ENCODE measurements at places on chromosomes 16 and 17.

DNA sequence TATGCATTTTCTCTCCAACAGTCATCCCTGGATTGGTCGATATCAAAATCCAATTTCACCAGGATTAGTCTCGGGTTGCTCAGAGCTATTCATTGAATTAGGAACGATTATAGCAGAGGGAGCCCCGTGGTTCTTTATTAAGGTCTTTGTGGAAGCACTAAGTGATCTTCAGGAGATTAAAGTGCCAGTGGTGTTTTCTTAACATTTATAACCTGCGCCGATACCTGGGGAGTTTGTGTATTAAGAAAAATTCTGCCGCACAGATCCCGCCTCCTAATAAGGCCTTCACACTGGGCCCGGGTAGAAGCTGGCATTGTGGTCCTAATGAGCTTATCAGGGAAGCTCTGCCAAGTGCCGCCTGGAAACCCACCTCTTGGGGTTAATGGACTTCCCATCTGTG, 238.7 kb downstream of the RBFOX1 start:
- DNase-seq: no peak

GRCh38 chr16:64417711-64418227, 704.1 kb downstream of the CDH11 start:
- DNase-seq: peak; percentile 47

DNA sequence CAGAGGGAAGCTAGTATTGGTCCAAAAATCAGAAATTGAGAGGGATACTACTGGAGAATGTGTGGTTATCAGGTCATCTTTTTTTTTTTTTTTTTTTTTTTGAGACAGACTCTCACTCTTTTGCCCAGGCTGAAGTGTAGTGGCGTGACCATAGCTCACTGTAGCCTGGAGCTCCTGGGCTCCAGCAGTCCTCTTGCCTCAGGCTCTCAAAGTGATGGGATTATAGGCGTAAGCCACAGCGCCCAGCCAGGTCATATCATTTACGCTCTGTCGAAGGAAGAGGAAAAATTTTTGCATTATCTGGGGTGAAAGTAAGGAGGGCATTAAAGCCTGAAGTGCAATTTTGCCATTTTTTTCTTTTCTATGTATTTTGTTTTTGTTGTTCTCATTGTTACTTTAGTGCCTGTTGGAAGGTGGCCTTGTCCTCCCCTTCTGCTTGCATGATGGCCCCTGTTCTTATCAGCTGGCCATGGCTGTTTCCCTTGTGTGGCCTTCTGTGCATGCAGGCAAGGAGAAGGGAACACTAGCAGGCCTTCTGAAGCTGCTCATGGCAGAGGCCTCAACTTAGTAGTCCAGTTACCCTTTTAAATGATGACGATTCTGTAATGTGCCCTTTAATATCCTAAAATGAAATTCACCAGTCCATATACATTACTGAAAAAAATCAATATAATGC, 118.3 kb downstream of the SPECC1 start:
- no peak for DNase-seq

- DNase-seq: no peak
Observed at GRCh38 chr17:28765038-28765437, 21.2 kb downstream of the TRAF4 start.

GRCh38 chr16:87390641-87391323, 1.4 kb upstream of the MAP1LC3B start:
- DNase-seq: no peak

DNA sequence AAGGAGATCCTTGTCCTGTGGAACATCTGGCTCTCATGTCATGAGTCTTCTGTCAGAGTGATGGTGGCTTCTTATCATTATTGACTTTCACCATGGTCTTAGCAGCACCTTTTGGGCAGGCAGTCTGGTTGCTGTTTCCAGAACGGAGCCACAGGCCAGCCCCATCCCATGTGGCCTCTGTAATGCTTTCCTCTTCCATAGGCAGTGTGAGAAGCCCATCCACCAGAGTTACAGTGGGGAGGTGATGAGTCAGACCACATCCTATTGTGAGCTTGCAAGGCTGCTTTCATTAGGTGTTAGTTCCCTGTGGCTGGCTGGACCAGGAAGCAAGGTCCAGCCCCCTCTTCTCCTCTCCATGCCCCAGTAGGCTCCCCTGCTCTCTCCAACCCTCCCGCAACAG, 30.8 kb upstream of the SPACA3 start:
- no peak for DNase-seq

DNA sequence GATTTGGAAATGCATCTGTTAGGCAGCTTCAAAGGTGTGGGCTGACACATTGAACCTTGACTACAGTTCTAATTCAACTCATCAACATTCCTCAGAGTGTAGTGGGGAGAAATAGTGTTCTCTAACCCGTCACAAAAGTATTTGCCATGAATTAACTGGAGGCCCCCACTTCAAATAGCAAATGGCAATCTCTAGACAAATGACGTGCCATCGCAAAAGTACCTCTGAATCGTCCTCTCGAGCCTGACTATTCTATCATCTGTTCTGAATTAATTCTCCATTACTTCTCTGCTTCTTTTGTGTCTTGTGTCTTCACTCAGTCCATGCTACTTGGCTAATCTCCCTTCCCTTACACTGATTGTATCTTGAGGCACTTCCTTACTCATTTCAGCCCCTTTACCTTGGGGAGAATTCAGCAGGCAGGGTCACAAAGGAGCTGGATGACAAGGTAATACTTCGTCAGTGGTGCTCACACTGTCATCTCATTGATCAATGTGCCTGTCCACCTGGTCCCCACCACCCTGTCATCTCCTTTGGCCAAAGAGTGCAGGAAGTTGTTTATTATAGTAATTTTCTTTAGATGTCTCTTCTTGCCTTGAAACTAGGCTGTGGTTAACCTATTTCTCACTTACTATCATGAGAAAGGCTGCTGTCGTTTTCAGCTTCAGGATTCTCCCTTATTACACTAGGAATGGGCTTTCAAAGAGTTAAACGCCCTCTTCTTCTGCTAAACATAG, 108.4 kb downstream of the SYCE1L start:
- no peak for DNase-seq

GRCh38 chr17:622356-622755, 92.3 kb downstream of the VPS53 start:
- DNase-seq: no peak

DNA sequence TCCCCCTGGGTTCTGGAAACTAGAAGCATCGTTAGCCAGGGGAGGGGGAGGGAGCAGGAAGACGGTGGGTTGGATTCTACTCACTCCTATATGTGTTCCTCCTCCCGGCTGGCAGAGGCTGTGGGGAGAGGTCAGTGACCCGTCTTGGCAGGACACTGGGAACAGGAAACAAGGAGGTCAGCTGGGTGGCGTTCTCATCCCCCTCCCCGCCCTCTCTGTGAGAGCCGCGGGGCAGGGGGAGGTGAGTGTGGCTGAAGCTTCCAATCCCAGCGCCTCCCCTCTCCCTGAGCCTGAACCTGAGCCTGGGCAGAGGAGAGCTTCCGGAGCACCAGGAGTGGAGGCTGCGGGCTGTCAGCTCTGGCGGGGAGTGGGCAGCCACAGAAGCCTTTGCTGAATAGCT, 12.5 kb downstream of the GPRC5C start:
- DNase-seq: no peak

DNA sequence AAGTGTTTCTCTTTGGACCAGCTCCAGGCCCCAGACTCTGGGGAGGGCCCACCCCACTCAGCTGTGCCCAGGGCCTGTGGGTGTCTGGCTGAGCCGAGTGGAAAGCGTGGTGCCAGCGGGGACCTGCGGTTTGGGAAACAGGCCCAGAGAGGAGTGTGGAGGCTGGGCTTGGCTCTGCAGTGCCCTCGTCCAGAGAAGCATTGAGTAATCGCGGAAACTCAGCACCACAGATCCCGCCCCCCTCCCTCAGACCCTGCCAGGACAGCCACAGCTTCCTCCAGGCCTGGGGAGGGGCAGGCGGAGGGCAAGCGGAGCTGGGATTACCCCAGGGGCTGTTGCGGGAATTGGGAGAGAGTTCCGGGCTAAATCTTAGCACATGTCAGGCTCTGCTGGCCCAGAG, 14.6 kb upstream of the PITPNA start:
- peak; percentile 91 for DNase-seq

GRCh38 chr17:31431098-31431851, 39.8 kb downstream of the RAB11FIP4 start:
- no peak for DNase-seq

DNA sequence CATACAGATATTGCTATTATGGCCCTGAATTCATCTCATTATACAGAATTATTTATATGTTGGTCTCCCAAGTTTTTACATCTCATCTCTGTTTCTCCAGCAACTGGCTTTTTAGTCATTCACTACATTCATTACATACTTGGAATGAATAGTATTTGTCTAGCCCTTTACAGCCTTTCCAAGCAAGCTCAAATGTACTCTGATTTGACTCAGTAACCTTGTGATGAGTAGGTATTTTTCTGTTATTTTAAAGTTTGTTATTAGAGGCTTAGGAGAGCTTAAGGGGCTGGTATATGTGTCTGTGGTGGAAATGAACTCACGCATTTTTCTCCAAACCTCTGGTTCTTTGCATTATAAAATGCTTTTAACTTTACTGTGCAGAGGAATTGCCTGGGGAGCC, 224.7 kb downstream of the SNX29 start:
- DNase-seq: no peak

DNA sequence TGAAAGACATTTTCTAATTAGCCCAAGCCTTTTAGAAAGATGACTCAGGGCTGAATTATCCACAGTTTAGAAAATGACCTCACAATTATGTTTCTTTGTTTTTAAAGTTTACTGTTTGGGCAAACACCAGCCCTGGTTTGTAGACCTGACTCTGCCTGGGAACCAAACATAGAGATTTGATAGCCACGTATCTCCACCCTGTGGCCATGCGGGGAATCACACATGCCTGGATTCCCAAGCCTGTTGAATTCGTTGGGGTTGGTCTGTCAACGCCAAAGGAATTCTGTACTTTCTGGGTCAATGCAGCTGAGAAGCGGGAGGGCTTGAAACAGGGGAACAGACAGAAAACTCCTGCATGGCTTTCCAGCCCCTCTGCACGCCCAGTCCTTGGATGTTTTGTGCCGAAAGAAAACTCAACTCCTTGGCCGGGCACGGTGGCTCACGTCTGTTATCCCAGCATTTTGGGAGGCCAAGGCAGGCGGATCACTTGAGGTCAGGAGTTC, 26.9 kb downstream of the CD300A start:
- peak; percentile 22 for DNase-seq

DNA sequence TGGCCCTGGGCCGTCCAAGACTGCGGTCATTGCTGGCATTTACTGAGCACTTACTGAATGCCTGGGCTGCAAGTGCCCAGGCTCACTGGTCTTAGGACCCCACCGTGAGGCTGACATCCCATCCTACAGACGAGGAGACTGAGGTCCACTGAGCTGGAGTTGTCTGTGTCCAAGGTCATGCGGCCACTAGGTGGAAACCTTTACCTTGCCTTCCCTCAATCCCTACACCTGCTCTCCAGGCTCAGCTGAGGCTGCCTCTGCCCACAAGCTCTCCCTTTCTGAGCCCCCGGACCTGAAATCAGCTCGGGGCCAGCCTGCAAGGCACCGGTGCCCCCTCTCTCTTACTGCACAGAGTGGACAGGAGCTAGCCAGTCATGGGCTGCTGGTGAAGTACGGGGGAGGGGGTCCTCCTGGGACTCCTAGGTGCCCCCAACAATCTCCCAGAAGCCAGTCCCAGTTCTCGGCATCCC, 1.5 kb downstream of the CASKIN1 start:
- DNase-seq: peak; percentile 17

DNA sequence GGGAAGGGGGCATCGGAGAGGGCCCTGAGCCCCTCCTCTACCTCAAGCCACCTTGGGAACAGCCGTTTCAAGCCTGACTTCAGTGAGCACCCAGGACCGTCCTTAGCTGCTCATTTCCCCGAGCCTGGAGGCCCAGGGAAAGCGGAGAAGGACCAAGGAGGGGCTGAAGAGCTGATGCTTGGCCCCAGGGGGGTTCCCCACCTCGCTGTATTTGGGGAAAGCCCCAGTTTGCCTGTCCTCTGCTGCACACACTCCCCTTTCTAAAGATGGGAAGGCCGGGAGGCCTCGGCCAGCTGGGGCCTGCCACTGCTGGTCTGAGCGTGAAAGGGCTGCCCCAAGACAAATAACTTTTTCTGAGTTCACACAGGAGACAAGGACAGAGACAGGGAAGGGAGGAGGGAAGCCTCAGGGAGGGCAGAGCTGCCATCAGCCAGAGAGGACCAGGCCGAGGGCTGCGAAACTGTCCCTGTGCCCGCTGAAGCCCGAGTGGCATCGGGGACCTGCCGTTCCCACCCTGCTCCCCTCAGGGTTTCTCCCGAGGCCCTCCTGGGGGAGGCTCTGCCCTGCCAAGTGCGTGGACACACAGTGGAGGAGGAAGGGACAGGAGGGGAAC, 11.6 kb downstream of the ZACN start:
- no peak for DNase-seq

DNA sequence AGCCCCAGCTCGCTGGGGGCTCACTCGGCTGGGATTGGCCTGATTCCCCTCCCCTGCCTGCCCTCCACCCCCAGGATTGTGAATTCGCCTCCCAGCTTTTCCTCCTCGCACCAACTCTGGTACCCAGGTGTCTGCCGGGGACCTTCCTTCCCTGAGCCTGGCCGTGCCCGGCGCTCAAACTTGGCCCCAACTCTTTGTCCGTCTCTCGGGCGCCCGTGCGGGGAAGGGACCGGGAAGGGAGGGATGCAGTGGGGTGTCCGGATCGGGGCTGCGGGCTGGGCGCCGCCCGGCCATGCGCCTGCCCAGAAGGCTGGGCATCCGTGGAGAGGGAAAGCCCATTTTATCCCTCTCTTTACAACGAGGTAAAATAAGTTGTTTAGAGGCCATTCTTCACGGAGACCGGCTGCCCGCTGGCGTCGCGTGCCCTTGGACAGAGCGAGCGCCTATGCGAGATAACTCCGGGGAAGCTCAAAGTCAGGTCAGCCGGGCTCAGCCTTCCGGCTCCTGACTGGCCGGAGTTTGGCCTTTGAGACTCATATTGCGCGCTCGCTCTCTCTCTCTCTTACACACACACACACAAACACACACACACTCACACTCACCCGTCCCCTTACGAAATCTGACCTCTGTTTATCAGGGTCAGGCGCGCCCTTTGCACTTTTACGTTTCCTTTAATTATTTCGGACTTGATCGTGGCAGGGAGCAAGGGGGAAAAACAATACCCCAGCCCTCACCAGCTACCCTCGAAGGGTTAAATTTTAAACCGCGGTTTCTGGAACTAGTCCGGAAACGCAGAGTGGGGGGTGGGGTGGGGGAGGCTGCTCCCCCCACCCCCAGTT, 774 bp upstream of the MAF start:
- no peak for DNase-seq

DNA sequence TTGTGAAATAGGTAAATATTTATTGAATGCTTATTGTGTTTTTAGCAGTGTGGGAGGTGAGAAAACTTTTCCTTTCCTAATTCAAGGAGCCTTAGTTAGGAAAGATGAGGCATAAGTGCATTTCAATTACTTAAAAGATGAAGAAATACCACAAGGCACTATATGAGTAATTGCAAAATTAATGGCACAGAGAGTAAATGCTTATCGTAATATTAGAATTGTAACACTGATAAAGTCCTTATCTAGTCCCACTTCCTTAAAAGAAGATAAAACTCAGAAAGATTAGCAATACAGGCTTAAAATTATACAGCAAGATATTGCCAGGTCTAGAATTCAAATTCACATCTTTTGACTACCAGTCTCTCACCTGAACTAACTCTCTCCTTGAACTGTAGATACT, 232.6 kb upstream of the TBX2 start:
- DNase-seq: no peak
